ENCODE measurements at places on chromosomes 7 and 10.

DNA sequence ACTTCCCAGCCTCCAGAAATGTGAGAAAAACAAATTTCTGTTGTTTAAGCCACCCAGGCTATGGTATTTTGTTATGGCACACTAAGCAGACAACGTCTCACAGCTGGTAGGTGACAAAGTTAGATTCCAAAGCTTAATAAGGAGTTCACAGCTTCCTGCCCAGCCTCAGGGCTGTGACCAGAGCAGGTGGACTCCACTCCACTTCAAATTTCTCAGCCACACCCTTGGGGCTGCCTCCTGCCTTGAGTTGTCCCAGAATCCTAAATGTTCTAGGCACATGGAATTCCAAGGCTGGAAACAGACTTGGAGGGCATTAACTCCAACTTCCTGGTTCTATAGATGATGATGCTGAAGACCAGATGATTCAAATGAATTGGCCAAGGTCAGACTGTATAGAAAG lies 310.7 kb downstream of the GRID1 start:
- DNase-seq, result no peak

GRCh38 chr10:36119455-36119854 lies 477.4 kb upstream of the FZD8 start:
- no peak for DNase-seq

- DNase-seq, result no peak
Observed at GRCh38 chr10:93406364-93407145, 75.6 kb downstream of the MYOF start.

GRCh38 chr10:112362833-112363232 lies 11.1 kb upstream of the ACSL5 start:
- DNase-seq, result no peak

GRCh38 chr10:17066000-17066399 lies 63.6 kb downstream of the CUBN start:
- no peak for DNase-seq

DNA sequence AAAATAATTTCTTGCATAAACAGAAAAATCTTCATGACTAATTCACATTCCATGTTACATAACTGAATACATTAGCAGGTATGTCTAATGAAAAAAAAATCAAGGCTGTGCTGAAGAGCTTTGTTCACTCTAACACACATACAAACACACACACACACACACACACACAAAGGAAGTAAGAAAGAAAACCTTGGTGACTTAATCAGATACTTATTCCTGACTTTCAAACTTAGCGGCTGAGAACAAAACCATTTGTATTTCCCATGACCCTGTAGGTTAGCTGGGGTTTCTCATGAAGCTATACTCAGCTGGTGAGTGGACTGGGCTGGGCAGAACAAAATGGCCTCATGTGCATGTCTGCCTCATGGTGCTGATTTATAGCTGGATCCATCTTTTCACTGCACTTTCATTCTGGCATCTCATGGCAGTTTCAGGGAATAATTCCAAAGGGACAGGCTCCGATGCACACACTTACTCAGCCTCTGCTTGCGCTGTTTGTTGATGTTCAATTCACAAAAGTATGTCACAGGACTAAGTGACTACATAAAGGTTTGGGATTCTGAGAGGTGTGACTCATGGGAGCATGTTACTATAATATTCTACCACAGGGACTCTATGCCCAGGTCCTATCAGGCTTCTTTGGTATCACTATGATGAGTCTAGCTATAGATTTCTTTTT lies 161.2 kb downstream of the PCLO start:
- DNase-seq, result no peak

DNA sequence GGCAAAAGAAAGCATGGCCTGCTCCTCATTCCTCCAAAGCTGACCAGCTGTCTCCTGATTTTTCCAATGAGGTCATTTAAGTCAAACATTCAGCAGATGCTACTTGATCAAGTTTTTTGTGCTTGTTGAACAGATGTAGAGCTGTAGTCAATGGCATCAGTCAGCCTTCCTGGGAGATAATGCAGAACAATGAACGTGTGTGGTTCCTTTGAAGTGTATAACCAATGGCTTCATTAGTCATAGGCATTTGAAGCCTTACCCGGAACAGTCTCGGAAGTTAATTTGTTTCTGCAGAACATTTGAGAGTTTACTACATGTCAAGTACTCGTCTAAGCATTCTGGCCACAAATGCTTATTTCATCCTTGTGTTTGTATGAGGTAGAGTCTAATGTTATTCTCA lies 227.1 kb downstream of the ADRA2A start:
- no peak for DNase-seq
